ENCODE measurements at places on chromosomes 12 and 14. TPM values are rescaled to one million over a fixed set of nuclear protein-coding genes. Genes with fewer than 3 reads are reported as not detected.

GAS2L3 gene
- total RNA-seq, result 11.7 TPM

NINJ2 gene
- 0.17 TPM for total RNA-seq

AKAP3 gene
- total RNA-seq, result 1.7 TPM

DHRS1 gene
- total RNA-seq, result 69.4 TPM

PZP gene
- total RNA-seq, result not detected

TAC3 gene
- total RNA-seq, result not detected

LBHD2 gene
- not detected for total RNA-seq

PUS1 gene
- total RNA-seq, result 26.4 TPM

DNA sequence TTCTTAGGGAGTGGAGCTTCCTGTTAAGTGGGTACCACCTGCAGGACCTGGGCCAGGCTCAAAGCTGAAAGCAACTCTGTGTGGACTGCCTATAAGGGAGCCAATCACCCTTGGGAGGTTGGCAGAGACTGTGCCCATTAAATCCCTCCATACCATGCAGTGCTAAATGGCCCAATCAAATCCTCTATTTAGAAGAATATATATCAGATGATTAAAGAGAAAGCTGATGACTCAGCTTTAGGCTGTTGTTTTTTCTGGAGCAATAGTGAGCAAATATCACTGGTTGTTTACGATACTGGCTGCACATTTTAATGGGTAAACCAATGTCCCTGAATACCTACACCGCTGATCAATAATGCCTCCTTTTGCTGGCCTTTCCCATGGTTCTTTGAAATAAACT lies 101.3 kb downstream of the TMX1 start:
- no peak for DNase-seq

GRCh38 chr14:92789457-92790089 lies 4.5 kb upstream of the GOLGA5 start:
- peak; percentile 18 for DNase-seq

DNA sequence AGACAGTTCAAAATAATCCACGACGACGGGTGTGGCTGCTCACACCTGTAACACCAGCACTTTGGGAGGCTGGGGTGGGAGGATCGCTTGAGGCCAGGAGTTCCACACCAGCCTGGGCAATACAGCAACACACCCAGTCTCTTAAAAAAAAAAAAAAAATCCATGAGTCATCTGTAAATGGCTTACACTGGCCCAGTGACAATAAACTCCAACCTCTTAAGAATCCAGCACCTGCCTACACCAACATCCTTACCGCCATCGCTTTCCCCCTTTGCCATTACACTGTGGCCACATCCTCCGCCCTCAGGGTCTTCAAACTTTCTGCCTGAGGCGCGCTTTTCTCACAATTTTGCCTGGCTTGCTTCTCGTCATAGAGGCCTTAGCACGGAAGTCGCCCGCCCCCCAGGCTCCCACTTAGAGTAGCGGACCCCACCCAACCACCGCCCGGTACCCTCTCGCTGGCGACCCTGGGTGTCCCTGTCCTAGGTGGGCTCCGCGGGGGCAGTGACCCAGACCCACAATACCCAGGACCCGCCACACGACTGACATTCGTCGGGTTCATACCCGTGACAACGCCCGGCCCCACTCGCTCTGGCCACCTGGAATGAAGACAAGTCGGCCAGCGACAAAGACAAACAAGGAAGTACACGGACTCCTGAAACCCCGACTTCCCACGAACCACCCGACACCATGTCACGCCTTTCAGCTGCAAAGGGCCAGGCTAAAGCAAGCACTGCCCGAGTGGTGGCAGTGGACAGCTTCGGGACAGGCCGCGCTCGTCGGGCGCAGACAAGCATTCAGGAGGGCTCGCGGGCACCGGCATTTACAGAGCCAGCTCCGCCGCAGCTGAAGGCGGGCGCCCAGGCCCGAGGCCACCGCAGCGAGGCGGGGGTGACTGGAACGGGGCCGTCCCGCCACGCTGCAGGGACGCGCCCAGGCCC lies 636 bp downstream of the GOLGA3 start:
- DNase-seq, result peak; percentile 57

DNA sequence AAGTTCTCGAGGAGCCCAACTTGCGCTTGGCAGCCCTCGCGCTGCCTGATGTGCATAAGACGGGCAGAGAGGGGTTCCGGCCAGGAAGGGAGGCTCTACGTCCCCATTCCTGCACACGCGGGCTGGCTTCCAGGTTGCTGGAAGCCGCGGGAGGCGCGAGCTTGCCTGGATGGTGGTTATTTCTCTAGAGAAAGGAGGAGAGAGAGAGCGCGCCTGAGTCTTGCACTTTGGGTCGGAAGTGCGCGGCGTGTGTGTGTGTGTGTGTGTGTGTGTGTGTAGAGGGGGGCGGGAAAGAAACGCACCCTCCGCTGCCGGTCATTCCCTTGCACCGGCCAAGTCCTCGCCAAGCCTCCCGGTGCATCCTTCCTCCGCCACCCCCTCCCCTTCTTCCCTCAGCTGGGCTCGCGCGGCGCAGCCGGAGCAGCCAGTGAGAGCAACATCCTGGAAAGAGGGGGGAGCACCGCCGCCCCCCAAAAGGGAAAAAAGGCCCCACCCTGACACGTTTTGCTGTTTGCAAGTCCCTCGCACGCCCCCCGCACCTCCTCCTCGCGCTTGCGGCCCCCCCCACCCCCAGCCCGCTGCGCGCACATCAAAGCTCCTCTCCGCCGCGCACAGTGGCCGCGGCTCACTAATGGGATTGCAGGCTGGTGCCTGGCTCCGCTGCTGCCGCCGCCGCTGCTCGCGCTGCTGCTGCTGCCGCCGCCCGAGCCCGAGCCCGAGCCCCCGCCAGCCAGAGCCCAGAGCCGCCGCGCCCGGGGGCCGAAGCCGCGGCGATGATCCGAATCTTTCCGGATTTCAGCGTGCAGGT lies 4.4 kb upstream of the NPAS3 start:
- DNase-seq, result no peak

GRCh38 chr12:124403273-124403672 lies 108.4 kb downstream of the RFLNA start:
- DNase-seq, result no peak

DNA sequence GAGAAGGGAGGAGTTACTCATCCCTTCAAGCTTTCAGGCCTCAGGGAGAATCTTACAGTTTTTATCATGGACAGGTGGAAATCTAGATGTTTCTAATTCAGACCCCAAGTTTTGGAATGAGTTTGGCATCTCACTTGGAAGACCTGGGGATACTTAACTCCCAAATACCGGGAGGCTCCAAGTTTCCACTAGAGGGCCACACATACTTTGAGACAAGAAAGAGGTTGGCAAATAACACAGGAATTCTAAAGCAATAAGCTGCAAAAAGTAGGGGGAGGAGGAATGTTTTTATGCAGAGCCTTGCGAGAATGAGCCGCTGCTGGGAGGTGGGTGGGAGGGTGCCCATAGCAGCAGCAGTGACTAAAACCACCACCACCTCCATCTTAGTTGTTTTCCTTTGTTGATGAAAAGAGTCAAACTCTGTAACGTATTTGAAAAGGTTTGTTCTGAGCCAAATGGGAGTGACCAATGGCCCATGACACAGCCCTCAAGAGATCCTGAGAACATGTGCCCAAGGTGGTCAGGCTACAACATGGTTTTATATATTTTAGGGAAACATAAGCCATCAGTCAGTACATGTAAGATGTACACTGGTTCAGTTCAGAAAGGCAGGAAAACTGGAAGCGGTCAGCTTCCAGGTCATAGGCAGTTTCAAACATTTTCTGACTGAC lies 34.2 kb upstream of the RNASE1 start:
- DNase-seq, result no peak

- DNase-seq, result peak; percentile 43
Measured at GRCh38 chr12:10214136-10214894, 1.6 kb downstream of the GABARAPL1 start.

DNA sequence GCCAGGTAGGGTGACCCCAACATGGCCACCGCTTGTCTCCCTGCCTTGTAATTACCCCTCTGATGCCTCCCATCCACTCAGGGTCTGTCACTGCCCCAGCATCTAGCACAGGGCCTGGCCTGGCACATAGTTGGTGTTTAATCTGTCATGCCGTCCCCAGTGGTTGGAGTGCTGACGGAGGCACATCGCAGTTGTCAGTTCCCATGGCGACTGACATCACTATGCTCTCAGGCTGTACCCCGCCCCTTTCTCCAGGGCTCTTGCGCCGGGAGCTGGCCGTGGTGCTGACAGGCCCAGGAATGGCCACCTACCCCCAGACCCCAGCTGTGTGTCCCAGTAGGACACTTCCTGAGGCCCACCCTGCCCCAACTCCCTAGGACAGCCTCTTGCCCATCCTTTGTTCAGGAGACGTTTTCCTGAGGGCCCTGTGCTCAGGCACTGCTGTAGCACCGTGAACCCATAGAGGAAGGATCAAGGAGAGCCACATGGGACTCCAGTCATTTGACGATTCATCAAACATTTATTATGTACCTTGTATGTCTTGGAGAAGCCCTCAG lies 23.0 kb downstream of the FAM222A start:
- DNase-seq, result peak; percentile 28

- no peak for DNase-seq
Measured at GRCh38 chr12:4445156-4446101, at the start of gene FGF6. Gene FGF6 (minus strand): TSS chr12:4445815. CDS start chr12:4445570, 245 bp downstream.

DNA sequence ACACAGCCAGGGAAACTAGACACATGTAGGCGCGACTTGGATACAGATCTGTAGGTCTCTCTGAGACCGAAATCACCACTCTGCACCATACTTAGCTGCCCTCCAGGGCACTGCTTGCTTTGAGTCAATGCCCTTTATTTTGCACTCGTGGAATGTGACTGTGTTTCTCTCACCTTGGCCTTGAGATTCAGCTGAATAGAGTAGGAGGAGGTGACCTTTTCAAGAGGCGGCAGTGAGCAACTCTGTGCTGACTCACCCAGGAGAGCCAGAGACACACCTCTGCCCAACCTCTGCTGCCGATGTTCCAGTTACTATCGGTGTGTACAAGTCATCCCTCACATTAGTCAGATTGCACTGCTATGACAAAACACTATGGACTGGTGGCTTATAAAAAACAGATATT lies 583.4 kb downstream of the VRK1 start:
- DNase-seq, result peak; percentile 24

DNA sequence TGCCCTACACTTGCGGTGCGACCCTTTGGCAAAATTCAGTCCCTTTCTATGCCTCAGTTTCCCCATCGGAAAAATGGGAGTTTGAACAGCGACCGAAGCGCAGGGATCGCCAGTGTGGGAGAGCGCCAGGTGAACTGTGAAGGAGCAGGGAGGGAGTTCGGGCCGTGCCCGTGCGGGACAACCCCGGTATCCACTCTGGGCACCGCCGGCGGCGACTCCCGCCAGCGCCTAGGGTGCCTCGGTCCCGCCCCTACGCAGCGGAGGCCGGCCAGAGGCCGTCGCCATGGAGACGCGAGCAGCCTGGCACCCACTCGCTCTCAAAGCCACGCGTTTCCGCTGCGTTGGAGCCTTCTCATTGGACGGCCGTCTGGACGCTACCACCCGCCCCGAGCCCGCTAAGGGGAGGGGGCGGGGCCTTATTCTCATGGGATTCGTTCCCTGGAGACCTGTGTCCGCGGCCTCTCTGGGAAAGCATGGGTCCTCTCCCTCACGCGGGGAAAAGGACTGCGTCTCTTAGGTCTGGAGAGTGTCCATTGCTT lies 729 bp upstream of the MLEC start:
- DNase-seq, result peak; percentile 95

- DNase-seq, result peak; percentile 28
Measured at GRCh38 chr12:18430425-18431048, 169.2 kb downstream of the PIK3C2G start.

GRCh38 chr12:852864-853263 lies 96.6 kb downstream of the RAD52 start:
- DNase-seq, result no peak

DNA sequence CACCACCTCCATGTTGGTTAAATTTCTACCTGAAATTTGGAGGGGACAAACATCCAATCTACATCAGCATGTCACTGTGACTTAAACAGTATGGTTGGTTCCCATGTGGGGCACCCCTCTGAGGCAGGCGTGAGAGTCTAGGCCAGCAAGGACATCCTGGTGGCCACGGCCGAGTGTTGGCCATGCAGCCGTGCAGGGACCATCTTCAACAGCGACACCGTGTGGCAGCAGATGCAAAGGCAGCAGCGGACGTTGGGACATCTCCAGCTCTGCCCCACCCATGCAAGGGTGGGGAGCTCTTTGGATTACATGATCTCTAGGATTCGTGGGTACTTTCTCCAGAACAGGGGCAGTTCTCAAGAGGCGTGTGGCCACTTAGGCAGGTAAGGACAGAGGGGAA lies 49.8 kb downstream of the NOC4L start:
- DNase-seq, result no peak

GRCh38 chr12:107442326-107442987 lies 243.1 kb upstream of the PWP1 start:
- DNase-seq, result no peak

DNA sequence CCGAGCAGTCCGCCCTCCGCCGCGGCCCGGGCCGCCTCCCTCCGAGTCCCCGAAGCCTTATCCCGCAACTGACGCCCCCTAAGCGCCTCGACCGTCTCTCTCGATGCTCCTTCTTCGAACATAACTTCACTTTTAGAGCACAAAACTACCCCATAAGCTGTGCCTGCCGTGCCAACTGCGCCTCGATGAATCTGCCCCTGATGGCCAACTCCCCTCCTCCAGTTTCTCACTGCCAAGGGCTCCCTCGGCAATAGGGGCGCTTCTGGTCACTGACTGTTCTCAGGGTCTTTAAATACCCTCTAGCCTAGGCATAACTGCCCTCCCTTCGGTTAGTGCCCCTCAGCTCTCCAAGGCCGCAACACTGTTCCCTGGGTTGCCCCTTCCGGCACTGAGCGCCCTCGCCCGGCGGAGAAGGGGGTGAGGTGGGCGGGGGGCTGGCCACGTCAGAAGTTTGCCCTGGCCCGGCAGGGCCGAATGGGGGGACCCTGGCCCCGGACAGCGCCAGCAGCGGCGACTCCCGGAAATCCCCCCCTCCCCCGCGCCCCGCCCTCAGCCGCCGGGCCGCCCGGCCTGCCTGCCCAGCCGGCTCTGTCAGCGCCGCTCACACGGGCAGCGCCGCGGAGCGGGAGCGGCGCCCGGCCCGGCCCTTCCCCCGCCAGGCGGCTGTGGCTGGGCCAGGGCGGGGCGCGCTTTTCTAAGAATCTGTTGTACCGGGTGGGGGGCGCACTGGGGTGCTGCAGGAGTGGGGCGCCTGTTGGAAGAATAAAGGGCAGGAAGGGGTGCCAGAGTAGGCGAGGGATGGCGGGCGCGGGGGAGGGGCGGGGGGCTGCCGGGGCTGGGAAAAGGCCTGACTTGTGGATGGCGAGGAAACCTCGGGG lies 10.6 kb downstream of the RARG start:
- no peak for DNase-seq

- no peak for DNase-seq
Measured at GRCh38 chr12:3611860-3612703, 121.1 kb downstream of the PRMT8 start.

- DNase-seq, result no peak
Measured at GRCh38 chr12:31412292-31412801, 86.4 kb upstream of the SINHCAF start.

- DNase-seq, result peak; percentile 56
Measured at GRCh38 chr12:67765776-67766766, 117.5 kb downstream of the DYRK2 start.

All from foreskin keratinocyte (primary cell).